ENCODE measurements at places on chromosomes 13 and 19.

DNA sequence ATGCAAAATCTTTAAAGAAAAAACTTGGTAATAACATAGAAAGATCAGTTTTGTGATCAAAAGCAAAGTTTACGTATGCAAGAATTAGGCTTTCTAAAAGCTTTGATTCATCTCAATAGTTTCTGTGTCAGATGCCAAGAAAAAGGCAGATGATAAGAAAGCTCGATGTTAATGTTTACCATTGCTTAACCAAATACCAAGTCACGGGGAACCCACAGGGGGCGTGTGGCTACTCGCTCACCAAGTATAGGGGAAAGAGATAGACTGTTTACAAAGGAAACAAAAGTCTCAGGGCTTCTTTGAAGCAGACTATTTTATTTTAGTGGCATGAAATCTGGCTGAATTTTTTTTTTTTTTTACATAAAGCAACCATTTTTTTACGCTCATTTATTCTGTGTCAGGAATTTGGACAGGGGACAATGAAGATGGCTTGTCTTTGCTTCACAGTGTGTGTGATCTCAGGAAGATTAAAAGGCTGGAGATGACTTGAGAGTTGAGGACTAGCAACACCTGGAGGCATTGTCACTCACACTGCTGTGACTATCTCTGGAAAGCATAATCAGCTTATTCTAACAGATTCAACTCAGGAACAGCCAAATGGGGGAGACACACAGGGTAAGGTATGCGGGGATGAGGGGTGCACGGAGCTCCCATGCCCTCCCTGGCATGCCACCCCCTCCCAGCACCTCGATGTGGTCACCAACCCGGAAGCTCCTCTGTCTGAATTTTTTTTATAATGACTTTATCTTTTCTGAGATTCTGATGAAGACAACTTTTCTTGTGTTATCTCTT lies 24.9 kb downstream of the RCBTB1 start:
- DNase-seq: no peak

GRCh38 chr19:10863107-10863717 lies 8.1 kb upstream of the CARM1 start:
- DNase-seq: no peak

GRCh38 chr13:74134777-74135325 lies 647 bp upstream of the KLF12 start:
- no peak for DNase-seq

DNA sequence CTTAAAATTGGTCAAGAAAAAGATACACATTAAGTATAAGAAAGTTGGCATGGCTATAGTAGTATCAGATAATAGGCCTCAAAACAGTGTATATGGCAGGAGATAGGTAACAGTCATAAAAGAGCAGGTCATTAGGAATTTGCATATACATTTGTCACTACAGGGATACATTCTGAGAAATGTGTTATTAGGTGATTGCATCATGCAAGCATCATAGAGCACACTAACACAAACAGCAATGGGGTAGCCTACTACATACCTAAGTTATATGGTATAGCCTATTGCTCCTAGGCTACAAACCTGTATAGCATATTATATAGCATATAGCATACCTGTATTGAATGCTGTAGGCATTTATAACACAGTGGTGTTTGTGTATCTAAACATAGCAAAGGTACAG lies 6.2 kb upstream of the ZNF529 start:
- DNase-seq: no peak

GRCh38 chr13:37375724-37376123 lies 222.8 kb downstream of the POSTN start:
- no peak for DNase-seq

DNA sequence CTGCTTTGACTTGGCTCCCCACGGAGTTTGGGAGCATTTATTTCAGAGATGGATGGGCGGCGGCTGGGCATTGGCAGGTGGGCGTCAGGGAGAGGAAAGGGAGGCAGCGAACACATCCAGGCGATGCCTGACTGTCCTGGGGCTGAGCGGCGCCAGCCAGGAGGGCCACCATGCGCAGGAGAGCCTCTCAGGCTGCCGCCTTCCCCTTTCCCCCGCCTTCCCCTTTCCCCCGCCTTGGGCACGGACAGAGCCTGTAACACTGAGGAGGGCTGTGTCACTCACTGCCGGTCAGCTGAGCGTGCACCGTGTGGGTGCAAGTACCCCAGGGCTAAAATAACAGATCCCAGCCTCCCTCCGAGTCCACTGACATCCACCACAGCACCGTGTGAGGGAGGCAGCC lies 11.4 kb downstream of the MCF2L start:
- no peak for DNase-seq

- no peak for DNase-seq
These were observed 6.6 kb upstream of the ESD start for GRCh38 chr13:46803586-46803985.

GRCh38 chr19:51654783-51655182 lies 8.2 kb upstream of the SIGLEC14 start:
- no peak for DNase-seq
